ENCODE measurements at places on chromosomes 1 and 21. TPM values are rescaled to one million over a fixed set of nuclear protein-coding genes. Genes with fewer than 3 reads are reported as not detected.

DNA sequence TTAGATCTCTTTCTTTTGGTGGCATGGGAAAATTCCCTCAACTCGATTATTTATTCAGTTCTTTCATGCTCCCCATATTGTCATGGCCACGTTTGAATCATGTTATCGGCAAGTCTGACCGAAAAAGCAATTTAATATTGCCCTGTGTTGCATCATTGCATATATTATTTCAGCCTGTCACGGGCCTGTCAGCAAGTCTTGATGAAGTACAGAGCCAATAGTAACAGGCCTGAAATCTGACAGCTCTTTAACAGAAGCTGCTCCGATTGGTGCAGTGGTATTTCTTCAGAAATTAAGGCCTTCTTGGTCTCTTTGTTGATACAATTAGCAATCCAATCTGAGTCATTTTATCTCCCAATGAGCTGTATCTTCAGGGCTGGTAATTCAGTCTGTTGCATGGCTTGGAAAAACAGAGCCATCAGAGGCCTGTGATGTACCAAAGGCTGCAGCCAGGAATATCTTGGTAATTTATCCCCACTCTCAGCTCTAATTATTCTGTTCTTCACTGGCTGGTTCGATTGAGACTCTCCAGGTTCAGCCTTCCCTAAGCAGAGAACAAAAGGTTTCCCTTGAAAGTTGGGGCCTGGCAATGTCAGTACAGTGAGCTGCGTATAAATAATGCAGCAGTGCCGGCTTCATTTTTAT lies 149.5 kb downstream of the FGGY start:
- peak; percentile 37 for DNase-seq

DNA sequence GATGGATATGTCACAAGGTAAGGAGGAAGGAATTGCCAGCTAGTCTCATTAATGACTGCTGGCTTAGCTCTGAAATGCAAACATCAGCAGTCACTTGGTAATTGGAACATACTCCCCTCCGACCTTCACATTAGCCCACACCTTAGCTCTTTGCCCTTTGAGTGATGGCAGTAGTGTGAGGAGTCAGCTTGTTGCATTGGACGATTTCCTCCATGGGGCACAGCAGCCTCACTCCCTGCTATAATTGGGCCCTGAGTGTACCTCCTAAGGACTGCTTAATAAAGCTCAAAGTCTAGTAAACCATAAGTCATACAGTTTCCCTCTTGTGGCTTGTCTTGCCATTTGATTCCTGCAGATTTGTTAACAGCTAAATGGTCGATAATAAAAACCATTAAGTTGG lies 19.4 kb downstream of the METTL13 start:
- DNase-seq: no peak

- DNase-seq: no peak
These were observed 83.9 kb upstream of the CXADR start for GRCh38 chr21:17428980-17429379.

DNA sequence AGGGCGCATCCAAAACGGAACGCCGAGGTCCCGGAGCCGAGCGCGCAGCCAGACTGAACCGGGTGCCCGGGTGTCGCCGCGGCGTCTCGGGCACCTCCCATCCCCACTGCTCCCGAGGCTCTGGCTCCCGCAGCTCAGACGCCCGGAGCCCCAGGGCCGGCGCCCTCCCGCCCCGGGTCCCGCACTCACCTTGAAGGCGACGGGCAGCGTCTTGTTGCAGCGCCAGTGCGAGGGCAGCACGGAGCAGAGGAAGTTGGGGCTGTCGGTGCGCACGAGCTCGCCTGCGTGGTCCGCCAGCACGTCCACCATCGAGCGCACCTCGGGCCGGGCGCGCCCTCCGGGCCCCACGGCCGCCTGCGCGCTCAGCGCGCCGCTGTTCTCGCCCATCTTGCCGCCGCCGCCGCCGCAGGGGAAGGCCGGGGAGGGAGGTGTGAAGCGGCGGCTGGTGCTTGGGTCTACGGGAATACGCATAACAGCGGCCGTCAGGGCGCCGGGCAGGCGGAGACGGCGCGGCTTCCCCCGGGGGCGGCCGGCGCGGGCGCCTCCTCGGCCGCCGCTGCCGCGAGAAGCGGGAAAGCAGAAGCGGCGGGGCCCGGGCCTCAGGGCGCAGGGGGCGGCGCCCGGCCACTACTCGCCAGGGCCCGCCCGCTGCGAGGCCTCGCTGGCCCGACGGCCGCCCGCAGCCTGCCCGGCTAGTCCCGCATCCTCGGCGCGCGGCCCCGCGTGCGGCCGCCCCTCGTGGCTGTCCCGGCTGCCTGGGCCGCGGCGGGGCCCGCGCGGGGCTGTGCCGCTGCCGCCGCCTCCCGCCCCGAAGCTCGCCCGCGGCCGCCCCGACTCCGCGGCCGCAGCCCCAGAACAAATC lies 447 bp downstream of the RUNX3 start:
- peak; percentile 22 for DNase-seq

PLCH2 gene
- total RNA-seq: 0.35 TPM

- no peak for DNase-seq
These were observed 51.6 kb downstream of the NID1 start for GRCh38 chr1:236013330-236013729.

ACTA1 gene
- total RNA-seq: 2,334 TPM

CYB5RL gene
- total RNA-seq: 5.6 TPM

DNA sequence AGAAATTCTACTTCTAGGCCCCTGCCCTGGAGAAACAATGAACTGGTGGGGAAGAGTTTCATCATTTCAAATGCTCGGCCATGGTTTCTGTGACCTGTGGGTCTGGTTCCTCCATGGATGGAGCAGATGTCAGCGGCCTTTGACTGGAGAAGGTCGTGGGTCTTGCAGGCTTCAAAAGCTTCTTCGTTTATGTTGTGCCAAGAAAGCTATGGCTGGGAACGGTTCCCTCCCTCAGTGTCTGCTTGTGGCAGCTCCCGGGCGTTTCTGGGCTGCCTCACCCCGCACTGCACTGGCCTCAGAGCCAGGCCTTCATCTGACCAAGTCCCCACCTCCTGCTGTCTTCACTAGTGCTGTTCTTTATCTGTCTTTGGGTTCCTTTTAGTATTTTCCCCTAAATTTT lies 46.4 kb upstream of the POFUT2 start:
- DNase-seq: no peak

SOX13 gene
- total RNA-seq: 11.0 TPM

GRCh38 chr1:209714338-209714737 lies 9.7 kb downstream of the HSD11B1 start:
- DNase-seq: no peak

DNA sequence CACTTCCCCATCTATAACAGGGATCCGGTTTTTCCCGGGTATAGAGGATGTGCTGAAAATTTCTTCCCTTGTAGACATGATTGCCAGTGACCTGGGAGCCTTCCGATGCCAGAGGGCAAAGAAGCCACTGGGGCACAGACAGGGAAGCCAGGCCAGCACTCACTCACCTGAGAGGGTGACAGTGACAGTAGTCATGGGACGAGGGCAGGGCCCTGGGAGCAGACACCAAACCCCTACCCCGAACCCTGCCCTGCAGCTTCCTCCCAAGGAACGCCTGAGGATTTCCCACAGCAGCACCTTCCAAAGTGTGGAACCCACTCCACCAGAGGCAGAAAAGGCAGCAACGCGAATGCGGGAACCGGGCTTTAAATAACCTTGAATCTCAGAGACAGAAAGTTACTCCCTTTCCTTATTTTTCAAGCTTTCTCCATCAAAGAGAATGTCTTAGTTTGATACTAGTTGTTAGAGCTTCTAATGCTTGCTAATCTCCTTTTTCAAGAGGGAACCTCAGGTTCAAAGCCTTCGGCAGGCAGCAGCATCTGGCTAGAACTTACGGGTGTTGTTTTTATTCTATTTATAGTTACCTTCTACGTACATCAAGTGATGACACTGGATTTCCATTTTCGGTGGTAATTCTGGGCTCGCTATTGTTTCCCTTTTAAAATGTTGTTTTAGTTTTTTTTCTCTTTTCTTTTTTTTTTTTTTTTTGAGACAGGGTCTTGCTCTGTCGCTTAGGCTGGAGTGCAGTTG lies 2.8 kb downstream of the DDOST start:
- DNase-seq: no peak

DNA sequence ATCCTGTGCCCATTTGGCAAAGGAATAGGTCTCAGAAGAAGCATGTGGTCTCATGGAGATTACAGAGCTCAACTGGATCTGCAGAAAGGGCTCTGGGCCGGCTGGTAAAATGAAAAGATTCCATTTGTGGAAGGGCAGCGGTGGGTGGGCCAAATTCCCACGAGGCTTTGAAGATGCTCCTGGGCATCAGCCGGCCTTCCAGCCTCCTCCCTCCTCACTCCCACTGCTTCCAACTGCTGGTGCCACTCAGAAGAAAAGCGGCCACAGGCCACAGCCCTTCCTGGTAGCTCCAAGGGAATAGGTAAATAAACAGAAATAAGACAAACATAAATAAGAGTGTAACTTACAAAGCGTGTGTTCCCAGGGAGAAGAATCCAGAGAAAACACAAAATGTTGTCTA lies 136.3 kb upstream of the SLC44A3 start:
- DNase-seq: no peak

DNA sequence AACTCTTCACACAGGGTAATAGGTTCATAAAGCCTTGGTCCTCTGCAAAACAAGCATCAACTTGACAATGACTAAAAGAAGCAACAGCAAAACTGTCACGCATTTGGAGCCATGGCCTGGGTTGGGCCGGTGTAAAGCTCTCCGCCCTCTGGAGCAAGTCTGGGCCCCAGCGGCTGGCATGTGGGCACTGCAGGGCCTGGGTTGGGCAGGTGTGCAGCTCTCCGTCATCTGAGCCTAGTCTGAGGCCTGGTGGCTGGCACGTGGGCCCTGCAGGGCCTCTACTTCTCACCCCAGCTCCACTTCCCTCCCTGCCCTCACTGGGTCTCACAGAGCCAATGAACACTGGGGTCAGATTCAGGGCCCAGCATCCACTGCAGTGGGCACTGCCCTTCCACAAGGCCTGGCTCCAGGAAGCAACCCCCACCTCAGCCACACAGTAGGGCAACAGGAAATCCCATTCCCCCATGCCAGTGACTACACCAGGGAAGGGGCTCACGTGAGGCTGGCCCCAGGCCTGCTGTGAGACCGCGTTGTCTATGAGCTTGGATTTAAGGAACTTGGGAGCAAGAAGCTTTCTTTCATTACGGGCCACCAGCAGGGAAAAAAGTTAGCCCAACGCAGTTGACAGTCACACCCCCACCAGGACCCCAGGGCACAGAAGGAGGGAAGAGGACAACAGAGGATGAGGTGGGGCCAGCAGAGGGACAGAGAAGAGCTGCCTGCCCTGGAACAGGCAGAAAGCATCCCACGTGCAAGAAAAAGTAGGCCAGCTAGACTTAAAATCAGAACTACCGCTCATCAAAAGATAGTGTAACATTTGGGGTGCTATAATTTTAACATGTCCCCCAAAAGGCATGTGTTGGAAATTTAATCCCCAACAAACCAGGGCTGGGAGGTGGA lies 52.7 kb downstream of the NPHP4 start:
- DNase-seq: no peak

DNA sequence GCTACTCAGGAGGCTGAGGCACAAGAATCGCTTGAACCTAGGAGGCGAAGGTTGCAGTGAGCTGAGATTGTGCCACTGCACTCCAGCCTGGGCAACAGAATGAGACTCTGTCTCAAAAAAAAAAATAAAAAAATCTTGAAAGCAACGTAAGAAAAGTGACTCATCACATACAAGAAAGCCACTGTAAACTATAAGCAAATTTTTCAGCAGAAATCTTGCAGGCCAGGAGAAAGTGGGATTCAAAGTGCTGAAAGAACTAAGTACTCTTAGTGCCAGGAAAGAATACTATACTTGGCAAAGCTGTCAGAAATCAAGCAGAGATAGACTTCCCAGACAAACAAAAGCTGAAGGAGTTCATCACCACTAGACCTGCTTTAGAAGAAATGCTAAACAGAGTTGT lies 4.4 kb upstream of the HMGN1 start:
- DNase-seq: no peak

- DNase-seq: no peak
These were observed 15.9 kb upstream of the SKI start for GRCh38 chr1:2212274-2212531.

SUSD4 gene
- 2.7 TPM for total RNA-seq

CR1L gene
- total RNA-seq: 0.22 TPM

GRCh38 chr1:14514739-14515138 lies 83.7 kb upstream of the KAZN start:
- no peak for DNase-seq

DNA sequence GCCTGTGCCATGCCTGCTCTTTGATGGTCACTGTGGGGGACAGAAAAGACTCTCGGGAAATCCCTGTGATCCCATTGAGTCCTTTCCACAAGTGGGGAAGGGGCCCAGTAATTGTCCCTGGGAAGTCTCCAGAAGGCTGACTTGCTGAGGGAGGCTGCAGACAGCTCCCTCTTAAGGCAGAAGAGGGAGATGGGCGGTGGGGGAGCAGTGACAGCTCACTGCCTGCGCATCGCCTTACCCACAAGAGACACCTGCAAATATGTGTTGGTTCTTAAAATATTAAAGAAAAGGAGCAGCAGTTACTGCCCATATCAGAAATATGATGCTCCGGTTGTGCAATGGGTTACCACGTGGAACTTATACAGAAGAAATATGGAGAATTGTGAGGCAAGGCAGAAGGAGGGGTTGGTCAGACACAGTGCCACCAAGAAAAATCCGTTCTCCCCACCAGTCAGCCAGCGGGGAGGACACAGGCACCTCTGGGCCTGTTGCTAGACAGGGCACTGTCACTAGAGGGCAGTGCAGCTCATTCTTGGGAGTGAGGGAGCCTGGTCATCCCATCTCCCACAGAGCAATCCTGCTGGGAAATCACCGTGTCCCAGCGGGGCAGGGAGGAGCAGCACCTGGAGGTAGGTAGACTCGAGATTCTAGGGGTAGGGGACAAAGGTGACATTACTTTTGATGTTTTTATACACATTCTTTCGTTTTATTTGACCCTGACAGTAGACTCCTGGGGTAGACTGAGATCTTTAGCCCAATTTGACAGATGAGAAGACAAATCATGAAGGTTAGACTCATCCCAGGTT lies 6.9 kb upstream of the CAMK1G start:
- DNase-seq: peak; percentile 66
